T-helper 2 cell (primary cell): ENCODE measurements at places on chromosomes 16 and 17.

DNA sequence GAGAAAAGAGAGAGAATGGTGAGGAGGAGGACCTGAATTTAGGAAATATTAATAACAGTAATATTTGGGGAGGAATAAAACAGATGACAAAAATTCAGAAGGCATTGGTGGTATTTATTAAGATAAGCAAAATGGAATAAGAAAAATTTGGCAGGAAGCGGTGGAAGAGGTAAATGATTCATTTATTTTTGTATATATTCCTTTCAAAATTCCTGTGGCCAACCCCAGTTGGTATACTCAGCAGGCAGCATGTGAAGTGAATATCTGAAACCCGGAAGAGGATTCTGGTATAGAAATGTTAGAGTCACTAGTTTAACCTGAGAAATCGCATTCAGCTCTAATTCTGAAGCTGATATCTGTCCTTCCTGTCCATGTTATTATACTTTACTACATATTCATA is 792.0 kb downstream of the KCNJ2 start:
- no peak for DNase-seq

- DNase-seq: no peak
These were observed 20.1 kb downstream of the HBQ1 start for GRCh38 chr16:200388-200787.

GRCh38 chr17:81094509-81095382 is 59.8 kb downstream of the BAIAP2 start:
- DNase-seq: peak; percentile 91

- DNase-seq: peak; percentile 84
These were observed at the start of gene CIAO2B for GRCh38 chr16:66934138-66934838. Gene CIAO2B, minus strand, starts transcription at chr16:66934402. Its CDS starts 38 bp downstream, at chr16:66934364.

DNA sequence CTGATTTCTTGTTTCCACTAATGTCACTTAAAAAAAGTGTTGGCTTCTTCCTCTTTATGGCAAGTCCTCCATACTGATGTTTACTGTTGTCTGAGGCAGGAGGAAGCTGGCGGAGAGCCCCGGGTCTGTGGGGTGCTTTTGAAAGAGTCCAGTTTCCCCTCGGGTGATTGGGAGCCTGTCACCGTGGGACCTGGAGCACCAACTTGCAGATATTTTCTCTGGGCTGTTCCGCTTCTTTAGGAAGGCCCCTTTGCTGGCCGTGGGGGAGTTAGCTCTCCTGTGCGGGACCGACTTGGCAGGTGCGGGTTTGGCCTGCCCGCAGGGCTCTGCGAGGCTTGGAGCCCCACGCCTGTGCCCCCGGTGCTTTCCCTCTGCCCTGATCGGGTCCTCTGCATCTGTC is 3.1 kb downstream of the BANP start:
- no peak for DNase-seq

DNA sequence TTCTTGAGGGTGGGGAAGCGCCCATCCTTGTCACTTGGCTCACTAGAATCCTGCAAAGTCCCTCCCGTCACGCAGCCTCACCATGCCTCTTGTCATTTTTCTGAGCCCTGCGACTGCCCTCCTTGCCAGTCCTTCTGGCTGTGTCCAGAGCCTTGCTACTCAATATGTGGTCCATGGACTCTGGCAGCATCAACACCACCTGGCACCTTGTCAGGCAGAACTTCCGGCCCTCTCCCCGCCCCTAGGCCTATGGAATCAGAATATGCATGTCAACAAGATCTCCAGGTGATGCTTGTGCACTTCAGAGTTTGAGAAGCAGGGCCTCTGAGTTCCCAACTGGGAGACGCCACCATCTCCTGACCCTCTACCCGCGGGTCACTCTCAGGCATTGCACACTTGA is 12.1 kb downstream of the PIMREG start:
- DNase-seq: no peak

DNA sequence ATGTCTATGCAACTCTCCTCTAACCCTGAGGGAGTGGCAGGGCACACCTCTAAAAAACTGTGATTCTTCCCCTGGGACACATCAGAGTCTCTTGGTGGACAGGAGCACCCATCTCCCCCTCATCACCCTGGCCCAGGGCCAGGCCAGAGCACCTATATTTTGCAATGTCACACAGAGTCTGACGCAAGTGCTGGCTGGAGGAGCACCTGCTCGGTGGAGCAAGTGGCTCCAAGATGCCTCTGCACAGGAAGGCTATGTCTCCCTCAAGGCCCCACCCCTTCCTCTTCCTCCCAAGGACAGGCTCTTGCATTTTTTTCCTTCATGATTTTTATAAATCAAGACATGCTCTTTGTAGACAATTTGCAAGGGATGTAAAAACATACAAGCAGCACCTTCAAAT is 13.3 kb downstream of the SNN start:
- DNase-seq: no peak

DNA sequence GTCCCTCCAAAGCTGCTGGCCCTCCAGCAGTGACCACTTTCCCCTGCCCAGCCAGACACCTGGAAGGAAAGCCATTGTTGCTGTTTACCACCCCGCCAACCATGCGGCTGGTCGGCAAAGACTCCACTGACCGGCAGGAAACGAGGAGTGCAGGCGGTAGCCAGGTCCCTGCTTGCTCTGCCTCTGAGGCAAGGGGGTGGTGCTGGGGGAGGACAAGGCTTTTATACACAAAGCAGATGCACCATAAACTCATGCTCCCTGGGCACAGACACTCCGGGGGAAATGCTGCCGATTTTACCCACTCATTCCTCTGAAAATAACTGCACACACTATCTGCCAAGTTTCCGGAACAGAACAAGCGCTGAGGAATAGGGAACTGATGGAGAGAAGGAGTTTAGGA is 62.8 kb upstream of the GRIN2A start:
- no peak for DNase-seq
